Regular cardiac myocyte (primary cell): ENCODE measurements at places on chromosomes 7 and 10. TPM values are rescaled to one million over a fixed set of nuclear protein-coding genes. Genes with fewer than 3 reads are reported as not detected.

Gene CALML5
- not detected in 2 replicates for total RNA-seq

Gene ATP5MK
- total RNA-seq = 254 and 289 TPM in 2 replicates

Gene SAMD9L
- 14.2 and 28.8 TPM in 2 replicates for total RNA-seq

Gene FOXI2
- not detected in 2 replicates for total RNA-seq

Gene PRLHR
- not detected in 2 replicates for total RNA-seq

Gene BLNK
- total RNA-seq = 0.28 TPM in 1 of 2 replicates, not detected in the other

Gene RNF32
- total RNA-seq = 0.77 and 2.5 TPM in 2 replicates

Gene KCNH2
- total RNA-seq = not detected in 2 replicates

Gene RRP12
- 14.7 and 38.3 TPM in 2 replicates for total RNA-seq

Gene VPS37D
- 2.3 and 5.9 TPM in 2 replicates for total RNA-seq

Gene NME8
- not detected in 2 replicates for total RNA-seq

Gene TLL2
- 0.19 and 0.28 TPM in 2 replicates for total RNA-seq

Gene ELN
- total RNA-seq = 6.2 and 6.9 TPM in 2 replicates

Gene ASB13
- total RNA-seq = 8.2 and 13.0 TPM in 2 replicates

Gene RAB18
- 55.0 and 59.8 TPM in 2 replicates for total RNA-seq

Gene GLI3
- 1.4 and 3.3 TPM in 2 replicates for total RNA-seq

Gene GCC1
- 26.8 and 27.0 TPM in 2 replicates for total RNA-seq

Gene CFAP69
- 1.2 and 9.0 TPM in 2 replicates for total RNA-seq

Gene STOX1
- total RNA-seq = under 0.01 and 0.19 TPM in 2 replicates

Gene HSPA12A
- total RNA-seq = 10.9 and 18.0 TPM in 2 replicates

Gene HMX2
- total RNA-seq = not detected in 2 replicates

Gene C10orf90
- under 0.01 and 0.38 TPM in 2 replicates for total RNA-seq

Gene FZD8
- total RNA-seq = 19.7 and 28.0 TPM in 2 replicates

Gene CACNB2
- 0.19 and 0.85 TPM in 2 replicates for total RNA-seq

Gene GDF2
- under 0.01 TPM in 1 of 2 replicates, not detected in the other for total RNA-seq

Gene ATOH7
- under 0.01 and 0.28 TPM in 2 replicates for total RNA-seq

Gene TSPAN33
- total RNA-seq = 0.19 and 0.85 TPM in 2 replicates

Gene NODAL
- not detected in 2 replicates for total RNA-seq

Gene COMTD1
- total RNA-seq = 4.2 and 5.9 TPM in 2 replicates

Gene ASZ1
- total RNA-seq = not detected in 2 replicates

Gene NKX2-3
- total RNA-seq = not detected in 2 replicates

Gene NUPR2
- not detected in 2 replicates for total RNA-seq

Gene SORCS3
- not detected in 2 replicates for total RNA-seq

Gene INHBA
- 47.5 and 83.4 TPM in 2 replicates for total RNA-seq

Gene SFTPD
- not detected in 2 replicates for total RNA-seq

Gene CDNF
- 1.1 and 1.2 TPM in 2 replicates for total RNA-seq

Gene WNT8B
- total RNA-seq = not detected in 2 replicates

Gene GATA3
- 0.28 TPM in 1 of 2 replicates, not detected in the other for total RNA-seq

Gene PNLIPRP3
- total RNA-seq = not detected in 2 replicates

Gene CPN1
- not detected in 2 replicates for total RNA-seq

Gene ATRNL1
- 0.58 and 1.4 TPM in 2 replicates for total RNA-seq

Gene ARID5B
- 18.6 and 40.3 TPM in 2 replicates for total RNA-seq

Gene KCP
- 0.19 and 1.4 TPM in 2 replicates for total RNA-seq
